Uterus (tissue), 4 donors: ENCODE measurements at places on chromosomes 1 and 21. TPM values are rescaled to one million over a fixed set of nuclear protein-coding genes. Genes with fewer than 3 reads are reported as not detected.

DNA sequence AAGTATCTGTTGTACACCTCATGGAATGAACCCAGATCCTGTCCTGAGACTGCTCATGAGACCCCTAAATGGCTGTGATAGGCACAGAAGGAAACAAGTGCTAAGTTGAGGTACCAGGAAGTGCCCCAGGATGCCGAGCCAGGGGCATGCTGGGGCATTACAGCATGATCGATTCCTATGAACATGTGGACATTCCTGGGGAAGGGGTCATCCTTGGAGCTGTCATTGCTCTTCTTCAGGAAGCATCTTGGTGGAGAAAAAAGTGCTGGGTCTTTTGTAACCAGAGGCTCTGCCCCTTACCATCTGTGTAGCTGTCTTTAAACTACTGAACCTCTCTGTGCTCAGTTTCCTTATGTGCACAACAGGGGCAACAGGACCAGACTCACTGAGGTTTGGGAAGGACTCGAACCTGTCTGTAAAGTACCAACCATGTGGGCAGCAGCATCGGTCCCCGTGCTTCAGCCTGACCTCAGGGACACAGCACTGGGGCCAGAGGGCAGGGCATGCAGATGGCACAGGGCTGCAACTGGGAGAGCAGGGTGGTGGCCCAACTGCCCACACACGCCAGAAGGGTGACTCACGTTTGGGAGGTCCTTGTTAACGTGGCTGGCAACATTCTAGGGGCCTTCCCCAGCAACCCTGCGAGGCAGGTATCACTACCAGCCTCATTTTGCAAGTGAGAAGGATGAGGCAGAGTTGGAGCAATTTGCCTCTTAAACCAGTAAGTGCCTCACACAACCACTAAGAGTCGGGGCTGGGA lies 142.3 kb upstream of the EDN2 start:
- DNase-seq, result no peak

GRCh38 chr21:35106246-35106835 lies 57.2 kb upstream of the RUNX1 start:
- no peak for DNase-seq

DNA sequence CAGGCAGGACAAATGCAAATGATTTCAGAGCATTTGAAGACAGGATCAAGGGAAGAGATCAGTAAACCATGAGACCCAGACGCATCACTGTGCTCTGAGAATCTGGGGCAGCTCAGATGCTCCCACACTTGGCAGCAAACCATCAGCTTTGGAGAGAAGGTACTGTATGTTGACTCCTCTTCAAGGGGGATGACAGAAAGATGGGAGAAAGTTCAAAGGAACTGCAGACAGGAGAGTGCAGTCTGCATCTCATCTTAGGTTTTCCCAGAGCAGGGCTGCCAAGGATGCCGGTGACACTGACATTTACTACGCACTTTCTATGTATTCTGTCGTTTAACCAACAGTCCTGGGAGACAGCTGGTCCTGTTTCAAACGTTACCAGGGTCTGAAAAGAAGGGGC lies 35.8 kb downstream of the OLFML2B start:
- DNase-seq, result peak; percentile 64

- DNase-seq, result no peak
Measured at GRCh38 chr1:70277875-70278274, 56.7 kb downstream of the SRSF11 start.

DNA sequence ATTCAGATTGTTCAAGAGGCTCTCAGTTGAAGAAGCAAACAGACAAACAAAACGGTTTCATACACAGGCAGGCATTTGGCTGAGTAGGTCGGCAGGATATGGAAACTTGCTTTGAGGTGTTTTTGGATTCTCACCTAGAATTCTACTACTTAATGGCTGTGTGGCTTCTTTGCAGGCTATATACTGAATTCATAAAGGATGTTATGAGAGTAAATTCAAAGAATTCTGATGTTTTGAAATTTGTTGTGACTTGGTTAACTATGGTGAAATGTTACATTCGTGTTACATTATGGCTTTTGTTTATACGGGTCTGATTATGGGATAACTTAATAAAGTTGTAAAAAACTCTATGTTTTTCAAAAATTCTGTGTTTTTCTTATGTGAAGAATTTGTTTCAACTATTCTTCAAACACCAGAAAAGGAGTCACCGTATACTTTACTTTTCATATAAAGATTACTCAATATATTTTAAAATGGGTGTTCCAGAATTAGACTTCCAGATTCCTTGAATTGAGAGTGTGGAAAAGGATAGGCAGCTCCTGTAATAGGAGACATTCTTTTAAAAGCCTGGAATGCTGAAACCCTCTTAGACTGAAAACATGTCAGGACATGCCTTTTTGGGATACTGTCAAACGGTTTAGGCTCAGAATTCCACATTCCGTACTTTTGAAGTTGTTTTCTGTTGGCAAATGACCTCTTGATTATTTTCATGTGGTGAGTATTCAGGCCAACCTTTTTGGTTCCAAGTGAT lies 8.2 kb upstream of the IRF2BP2 start:
- DNase-seq, result no peak

DNA sequence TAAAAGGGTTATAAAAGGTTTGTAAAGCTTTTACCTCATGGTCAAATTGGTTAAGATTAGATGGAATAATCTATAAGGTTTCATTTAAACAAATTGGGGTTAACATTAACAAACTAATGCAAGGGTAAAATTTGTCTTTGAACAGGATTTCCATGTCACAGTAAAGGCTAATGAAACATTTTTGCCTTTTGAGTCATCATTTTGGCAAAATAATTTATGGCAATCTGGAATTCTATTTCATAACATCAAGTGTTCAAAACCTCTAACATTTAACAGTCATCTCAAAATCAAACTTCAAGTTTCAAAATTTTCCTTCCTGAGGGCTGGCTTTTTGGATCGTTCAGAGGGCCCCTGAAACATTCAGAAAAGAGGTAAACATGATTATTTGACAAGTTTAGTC lies 6.6 kb upstream of the CD46 start:
- no peak for DNase-seq

The TNFRSF18 gene
- not detected for total RNA-seq

The TRIM63 gene
- not detected for total RNA-seq

The SPTA1 gene
- not detected for total RNA-seq

The TRIM67 gene
- total RNA-seq, result not detected

The RALGPS2 gene
- total RNA-seq, result 109 TPM
